T-helper 9 cell (primary cell): ENCODE measurements at places on chromosomes 3 and 15.

DNA sequence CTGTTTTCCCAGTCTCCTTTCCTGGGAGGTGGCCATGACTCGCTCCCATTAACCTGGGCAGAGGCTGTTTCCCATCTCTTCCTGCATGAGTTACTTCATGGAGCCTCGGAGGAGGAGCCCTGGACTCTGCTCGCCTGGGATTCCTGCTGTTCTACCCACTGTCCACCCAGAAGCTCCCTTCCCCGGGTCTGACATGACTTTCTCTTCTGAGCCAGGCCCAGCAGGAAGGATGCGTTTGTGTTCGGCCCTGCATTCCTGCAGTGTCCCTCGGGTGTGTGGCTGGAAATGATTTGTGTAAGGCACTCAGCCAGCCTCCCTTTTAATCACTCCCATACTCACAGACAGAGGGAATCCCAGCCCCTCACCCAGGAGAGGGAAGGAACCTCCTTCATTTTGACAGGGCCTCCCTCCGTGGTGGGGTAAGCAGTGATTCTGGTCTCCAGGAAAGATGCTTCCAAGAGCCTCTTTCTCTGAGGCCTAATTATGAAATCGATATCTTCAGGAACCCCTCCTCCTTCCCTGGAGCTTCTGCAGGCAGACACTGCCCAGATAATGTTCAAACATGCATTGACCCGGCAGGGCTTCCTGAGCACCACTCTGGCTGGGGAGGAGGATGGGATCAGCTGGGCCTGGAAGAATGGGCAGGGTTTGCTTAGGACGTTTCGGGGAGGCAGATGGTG, 41.6 kb upstream of the DLG1 start:
- DNase-seq, result no peak

DNA sequence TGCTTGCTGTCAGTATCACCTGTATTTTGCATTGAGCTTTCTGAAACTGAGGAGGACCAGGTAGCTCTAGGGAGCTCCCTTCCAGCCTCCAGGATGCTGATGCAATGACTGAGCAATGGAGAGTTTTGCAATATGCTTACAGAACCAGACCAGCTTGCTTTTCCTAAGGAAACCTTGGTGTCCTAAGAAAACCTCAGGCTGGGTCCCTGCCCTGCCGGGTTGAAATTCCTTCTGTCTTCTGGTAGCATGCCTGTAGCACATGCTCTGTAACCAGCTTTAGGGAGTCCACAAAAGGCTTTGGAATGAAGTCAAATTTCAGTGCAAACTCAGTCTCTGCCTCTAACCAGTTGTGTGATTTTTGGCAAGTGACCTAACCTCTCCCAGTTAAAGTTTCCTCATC, 65.8 kb upstream of the GSK3B start:
- DNase-seq, result no peak

- no peak for DNase-seq
Observed at GRCh38 chr15:69980341-69981059, 117.2 kb downstream of the TLE3 start.

- DNase-seq, result peak; percentile 68
Observed at GRCh38 chr15:90201130-90201943, at the start of gene SEMA4B. SEMA4B (plus strand) TSS chr15:90201330; CDS start chr15:90201579, 249 bp downstream.

DNA sequence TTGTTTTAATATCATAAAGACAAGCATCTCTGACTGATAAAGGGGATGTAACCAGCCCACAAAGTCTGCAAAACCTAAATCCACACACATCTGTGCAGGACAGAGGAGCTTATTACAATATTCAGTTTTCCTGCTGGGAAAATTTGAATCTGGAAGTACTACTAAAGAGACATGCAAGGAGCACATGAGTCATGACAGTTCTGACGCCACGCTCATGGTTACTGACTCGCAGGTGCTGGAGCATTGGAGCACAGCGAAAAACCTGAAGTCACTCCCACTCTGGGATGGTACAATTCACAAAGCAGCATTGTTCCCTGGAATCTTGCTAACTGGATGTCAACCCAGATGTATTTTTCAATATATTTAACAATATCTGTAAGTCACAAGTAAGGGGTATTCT, 7.6 kb upstream of the ISL2 start:
- no peak for DNase-seq

- DNase-seq, result no peak
Observed at GRCh38 chr15:50542887-50543210, 3.6 kb downstream of the USP50 start.

DNA sequence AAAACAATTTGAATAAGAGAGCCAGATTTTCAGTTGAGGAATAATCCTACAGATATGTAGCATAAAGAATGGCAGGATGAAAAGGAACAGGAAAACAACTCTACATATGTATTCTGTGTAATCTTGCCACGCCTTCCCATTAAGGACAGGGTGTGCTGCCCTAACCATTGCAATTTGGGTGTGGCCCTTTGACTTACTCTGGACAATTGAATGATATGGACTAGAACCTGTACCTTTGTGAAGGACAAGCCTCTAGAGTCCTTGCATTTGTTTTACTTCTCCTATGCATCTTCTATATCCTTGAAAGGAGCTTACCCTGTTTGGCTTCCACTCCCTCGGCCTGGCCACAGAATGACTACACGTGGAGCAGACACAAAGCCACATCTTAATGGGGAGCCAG, 1261.6 kb upstream of the GBE1 start:
- DNase-seq, result no peak

DNA sequence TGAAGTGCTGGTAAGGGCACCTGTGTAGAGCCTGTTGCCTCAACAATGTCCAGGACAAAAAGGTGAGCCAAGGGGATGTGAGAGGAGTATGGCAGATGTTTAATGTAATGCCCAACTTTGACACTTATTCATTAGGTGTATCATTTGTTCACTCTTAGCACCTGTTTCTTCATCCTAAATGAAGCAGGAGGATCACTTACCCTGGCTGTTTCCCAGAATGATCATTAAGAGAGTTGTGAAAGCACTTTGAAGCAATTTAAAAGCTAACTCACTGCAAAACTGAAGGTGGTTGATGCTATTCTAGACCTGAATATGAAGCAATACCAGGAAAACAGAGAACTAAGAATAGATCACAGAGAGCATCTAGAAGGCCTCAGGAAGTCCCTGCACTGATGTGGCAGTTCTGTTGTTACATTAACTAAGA, 3.4 kb upstream of the HHLA2 start:
- DNase-seq, result no peak

DNA sequence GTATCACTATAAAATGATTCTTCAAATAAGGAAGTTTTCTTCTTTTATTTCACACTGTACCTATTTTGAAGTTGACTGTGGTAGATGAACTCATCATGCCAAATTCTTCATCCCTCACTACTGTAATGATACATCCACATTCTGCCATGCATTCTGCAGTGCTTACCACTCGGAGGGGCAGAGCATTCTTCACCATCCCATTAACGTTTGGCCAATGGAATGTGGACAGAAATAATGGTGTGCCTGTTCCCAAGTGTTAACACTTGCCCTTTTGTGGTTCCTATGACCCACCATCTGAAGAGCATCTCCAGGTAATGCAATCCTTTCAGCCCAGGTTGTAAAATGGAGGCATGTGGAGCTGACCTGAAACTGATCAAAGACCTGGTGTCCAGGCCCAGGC, 18.6 kb downstream of the GOLIM4 start:
- DNase-seq, result no peak

DNA sequence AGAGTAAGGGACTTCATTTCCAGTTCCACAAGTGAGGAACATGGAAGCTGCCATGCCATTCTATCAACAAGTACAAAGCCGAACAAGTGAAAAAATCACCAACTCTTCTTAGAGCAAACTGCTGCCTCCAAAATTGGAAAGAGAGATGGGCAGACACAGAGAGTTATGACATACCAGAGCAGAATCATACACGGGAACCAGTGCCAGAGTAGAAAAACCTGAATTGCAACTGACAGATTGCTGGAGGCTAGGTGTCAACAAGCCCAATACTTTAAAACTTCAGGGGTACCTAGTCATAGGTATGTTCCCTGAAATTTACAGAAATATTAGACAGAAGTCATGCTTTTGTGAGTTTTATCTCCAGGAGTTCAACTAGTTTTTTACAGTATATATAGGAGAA, 62.0 kb downstream of the TTBK2 start:
- no peak for DNase-seq

DNA sequence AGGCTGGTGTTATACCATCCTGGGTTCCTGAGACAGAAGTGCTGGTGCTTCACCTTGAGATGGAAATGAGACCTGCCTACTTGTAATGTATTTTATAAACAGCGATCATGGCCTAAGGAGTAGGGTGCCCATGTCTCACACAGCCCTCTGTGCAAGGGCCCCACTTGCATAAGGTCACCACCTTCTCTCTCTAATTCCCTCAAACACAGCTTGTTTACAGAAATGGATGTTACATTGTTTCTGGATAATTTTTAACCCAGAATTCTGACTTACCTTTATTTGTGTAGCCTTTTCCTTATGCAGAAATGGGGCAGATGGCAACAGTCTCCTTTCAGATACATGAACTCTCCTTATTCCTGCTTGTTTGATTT, 95.1 kb upstream of the UMPS start:
- DNase-seq, result no peak

DNA sequence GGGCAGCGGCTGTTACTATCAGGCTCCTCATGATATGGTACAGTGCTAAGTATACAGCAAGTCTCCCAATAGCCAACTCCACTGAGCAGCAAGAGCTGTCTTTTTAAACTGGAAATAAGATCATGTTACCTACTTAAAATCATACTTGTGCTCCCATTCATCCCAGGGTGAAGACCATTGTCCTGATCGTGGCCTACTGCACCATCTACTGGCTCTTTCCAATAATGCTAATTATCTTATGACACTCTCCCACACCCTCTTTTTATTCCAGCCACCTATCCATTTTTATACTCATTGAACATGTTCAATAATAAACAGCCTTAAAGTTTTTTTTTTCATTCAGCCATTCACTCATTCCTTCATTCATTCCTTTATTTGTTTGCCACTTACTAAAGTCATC, 117.7 kb downstream of the GBE1 start:
- no peak for DNase-seq

GRCh38 chr3:194003114-194004057, 132.6 kb upstream of the HES1 start:
- DNase-seq, result no peak

DNA sequence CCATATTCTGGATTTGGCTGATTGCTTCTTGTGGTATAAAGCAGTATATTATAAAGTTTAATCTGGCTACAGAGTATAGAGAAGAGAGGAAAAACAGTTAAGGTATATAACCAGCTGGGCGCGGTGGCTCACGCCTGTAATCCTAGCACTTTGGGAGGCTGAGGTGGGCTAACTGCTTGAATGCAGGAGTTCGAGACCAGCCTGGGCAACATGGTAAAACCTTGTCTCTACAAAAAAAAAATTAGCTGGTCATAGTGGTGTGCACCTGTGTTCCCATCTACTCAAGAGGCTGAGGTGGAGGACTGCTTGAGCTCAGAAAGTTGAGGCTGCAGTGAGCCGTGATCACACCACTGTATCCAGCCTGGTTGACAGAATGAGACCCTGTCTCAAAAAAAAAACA, 7.3 kb downstream of the SLC12A6 start:
- DNase-seq, result no peak

- DNase-seq, result no peak
Observed at GRCh38 chr15:60973637-60974415, 255.3 kb downstream of the RORA start.

DNA sequence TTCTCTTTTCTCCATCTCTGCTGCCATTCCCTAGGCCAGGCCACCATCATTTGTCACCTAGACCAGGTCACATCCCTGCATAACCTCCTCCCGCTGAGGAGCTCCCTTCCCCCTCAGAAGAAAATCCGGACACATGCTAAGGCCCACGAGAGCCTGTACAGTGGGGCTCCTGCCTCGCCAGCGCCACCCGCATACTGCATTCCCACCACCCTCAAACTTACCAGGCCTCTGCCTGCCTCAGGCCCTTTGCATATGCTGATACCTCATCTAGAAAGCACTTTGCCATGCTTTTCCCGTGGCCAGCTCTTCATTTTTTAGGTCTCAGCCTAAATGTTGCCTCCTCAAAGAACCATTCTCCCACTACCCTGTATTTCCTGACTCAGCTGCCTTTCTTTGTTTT, 220.1 kb upstream of the CTDSPL start:
- DNase-seq, result no peak

DNA sequence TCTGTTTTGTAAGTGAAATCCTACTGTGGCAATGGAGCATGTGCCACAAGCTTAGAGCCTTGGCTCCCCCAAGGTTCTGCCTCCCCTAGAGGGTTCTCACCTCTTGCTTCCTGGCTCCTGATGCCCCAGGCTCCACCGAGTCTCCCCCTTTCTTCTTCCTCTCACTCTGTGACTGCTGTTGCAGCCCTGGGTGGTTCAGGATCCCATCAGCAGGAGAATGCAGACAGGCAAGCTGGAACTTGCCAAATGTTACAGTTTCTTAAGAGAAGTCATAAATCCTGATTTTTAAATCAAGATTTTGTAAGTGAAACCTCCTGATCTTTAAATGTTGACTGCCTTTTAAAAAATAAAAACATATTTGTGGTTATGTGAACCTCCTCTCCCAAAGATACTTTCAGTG, 133.9 kb downstream of the CCNL1 start:
- no peak for DNase-seq

- no peak for DNase-seq
Observed at GRCh38 chr3:194615226-194615625, 18.0 kb downstream of the TMEM44 start.

- DNase-seq, result no peak
Observed at GRCh38 chr3:8198605-8199004, 303.0 kb upstream of the LMCD1 start.

GRCh38 chr15:48710952-48711495, 65.5 kb upstream of the FBN1 start:
- DNase-seq, result no peak

DNA sequence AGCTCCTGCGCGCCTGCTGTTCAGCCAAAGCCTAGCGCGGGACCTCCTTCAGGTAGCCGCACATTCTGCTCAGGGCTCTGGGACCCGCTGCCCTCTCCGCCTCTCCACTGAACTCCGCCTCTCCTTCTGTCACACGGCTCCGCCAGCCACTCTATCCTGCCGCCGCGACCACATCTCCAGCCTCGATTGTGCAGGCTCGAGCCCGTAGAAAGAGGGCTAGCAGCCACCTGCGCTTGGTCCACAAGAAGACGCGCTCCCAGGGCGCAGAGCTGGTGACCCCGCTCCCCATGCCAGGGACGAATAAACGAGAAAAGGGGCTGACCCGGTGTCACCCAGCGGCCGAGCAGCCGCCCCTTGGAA, 1.1 kb upstream of the VIPR1 start:
- no peak for DNase-seq

DNA sequence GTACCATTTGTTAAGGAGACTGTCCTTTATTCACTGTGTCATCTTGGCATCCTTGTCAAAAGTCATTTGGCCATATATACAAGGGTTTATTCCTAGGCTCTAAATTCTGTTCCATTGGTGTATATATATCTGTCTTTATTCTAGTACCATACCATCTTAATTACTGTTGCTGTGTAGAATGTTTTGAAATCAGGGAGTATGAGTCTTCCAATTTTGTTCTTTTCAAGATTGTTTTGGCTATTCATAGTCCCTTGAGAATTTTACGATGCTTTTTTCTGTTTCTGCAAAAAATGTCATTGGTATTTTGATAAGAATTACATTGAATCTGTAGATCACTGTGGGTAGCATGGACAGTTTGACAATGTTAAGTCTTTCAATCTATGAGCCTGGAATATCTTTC, 28.7 kb downstream of the PFN2 start:
- no peak for DNase-seq

GRCh38 chr3:121619691-121620090, 26.5 kb downstream of the FBXO40 start:
- DNase-seq, result no peak
